Activated CD4-positive, alpha-beta T cell treated with anti-CD3 and anti-CD28 coated beads, Interleukin-2, amount 50 U/mL, for 48 hours (primary cell): ENCODE measurements at places on chromosomes 12 and 14.
A peak's percentile ranks its signal among the peaks of the same experiment; 100 is the strongest.

DNA sequence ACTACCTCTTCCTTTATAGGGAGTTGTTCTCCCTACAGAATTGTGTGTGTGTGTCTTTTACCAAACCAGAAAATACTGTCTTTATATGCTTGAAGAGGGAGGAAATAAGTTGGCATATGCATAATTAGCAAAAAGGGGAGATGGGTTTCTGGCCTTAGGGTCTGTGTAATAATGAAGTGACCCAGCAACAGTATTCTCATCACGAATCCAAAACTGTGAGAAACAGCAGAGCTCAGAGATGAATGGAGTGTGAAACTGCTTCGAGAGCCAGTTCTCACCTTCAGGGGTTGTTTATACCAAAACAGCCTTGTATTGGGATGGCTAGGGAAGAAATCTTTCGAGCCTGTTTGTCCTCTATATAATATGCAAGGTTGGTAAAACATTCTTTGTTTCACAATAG, 227.5 kb downstream of the MON2 start:
- DNase-seq, result no peak

- DNase-seq, result no peak
Observed at GRCh38 chr14:90273532-90273931, 17.2 kb downstream of the PSMC1 start.

DNA sequence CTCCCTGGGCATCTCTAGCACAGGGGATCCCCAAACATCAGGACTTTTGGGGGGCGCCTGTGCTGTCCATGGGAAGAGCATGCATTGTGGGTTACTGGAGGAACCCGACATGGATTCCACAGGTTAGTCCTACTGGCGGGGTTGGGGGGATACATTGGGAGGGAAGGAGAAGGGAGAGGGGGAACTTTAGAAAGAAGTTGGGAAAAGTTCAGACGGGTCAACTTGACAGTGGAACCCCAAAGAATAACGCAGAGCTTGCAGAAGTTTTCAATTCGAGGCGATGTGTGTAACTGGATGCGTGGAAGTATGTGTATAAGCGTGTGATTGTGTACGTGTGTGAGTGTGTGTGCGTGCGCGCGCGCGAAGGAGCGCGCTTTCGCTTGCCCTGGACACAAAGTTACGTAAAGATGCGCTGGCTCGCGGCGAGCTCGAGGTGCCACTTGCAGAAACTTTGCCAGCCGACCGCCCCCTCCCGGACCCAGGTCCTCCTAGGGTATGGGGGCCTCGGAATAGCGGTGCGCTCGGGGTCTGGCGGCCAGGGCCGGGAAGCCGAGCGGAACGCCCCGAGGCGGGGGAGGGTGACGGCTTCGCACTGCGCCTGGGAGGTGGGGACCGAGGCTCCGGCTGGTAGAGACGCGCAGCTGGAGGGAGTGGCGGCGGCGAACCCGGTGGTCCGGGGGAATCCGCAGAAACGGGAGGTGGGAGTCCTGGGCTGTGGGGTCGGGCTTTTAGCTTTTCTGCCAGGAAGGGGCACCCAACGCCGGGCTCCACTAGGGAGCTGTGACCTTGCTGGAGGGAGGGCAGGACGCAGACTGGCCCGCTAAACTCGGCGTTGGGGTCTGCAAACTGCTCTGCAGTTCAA, 669 bp downstream of the RFX4 start:
- DNase-seq, result peak; percentile 28

DNA sequence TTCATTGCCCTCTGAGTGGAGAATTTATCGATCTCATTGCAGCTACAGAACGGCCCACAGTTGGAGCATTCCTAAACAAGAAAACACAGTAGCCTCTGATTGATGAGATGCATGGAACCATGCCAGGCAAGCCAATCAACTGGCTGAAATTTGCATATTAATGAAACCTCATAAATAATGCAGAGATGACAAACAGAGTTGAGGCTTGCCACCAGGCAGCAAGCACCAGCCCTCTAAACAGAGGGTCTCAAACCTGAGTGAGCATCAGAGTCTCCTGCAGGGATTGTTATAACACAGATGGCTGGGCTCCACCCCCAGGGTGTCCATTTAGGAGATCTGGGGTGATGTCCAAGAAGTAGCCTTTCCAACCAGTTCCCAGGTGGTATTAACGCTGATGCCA, 60.9 kb upstream of the CMKLR1 start:
- no peak for DNase-seq

- no peak for DNase-seq
Observed at GRCh38 chr12:94326727-94327126, 132.9 kb downstream of the CEP83 start.

GRCh38 chr12:119838826-119839600, 38.1 kb downstream of the CIT start:
- DNase-seq, result no peak

GRCh38 chr12:52389313-52390207, 4.1 kb upstream of the KRT84 start:
- DNase-seq, result no peak

- DNase-seq, result no peak
Observed at GRCh38 chr12:45670346-45671065, 59.0 kb upstream of the ARID2 start.

GRCh38 chr12:6635856-6636531, at the start of gene LPAR5:
TSS of gene LPAR5 (minus strand) at chr12:6635959. CDS start at chr12:6621248, 14,711 bp downstream.
- peak; percentile 28 for DNase-seq

DNA sequence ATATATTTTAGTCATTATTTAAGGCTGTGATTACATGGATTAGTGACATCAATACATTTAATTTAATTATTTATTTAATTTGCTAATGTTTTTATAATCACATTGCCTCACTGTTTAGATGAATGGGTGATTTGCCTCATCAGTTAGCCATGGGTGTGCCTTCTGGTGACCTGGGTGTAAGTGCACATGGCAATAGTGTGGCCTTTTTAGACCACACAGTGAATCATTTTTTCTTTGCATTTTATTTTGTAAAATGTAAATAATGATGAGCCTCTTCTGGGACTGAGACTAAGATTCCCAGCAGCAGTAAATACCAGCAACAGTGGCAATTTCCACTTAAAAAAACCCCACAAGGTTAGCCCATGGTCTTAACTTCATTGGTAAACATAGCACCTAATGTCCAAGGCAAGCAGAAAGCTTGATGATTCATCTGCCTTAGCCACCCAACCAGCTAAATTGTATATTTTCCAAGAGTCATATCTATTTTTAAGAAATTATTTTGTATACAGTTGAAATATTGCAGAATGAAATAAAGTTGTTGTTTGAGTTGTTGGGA, 235.9 kb upstream of the NOVA1 start:
- no peak for DNase-seq
